ENCODE measurements at places on chromosomes 7 and 10.

DNA sequence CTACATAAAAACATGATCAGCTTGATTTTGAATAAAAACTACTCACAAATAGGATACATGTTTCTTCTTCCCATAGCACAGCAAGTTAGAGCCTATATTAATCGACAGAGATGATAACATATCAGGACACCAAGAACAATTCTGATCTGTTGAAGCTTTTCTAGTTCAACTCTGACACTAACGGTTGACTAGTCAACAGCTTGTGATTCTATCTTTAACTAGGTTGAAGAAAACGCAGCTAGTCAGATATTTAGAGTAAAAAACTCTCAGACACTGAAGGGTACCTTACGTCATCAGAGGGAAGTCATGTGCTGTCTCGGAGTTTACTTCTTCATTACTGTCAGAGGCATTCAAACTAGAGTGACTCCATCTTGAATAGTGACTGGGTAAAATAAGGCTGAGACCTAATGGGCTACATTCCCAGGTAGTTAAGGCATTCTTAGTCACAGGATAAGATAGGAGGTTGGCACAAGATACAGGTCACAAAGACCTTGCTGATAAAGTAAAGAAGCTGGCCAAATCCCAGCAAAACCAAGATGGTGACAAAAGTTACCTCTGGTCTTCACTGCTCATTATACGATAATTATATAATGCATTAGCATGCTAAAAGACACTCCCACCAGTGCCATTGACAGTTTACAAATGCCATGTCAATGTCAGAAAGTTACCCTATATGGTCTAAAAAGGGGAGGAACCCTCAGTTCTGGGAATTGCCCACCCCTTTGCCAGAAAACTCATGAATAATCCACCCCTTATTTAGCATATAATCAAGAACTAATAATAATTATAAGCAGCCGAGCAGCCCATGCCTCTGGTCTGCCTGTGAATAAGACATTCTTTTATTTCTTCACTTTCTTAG, 21.3 kb downstream of the CCDC71L start:
- DNase-seq = no peak
- no peaks in the 10 kb centered on the region for H3K4me1 ChIP-seq
- H3K27ac ChIP-seq = no peak overlapping the region
- no peaks in the 10 kb centered on the region for H3K36me3 ChIP-seq
- H3K27me3 ChIP-seq = no peaks in the 10 kb centered on the region
- no peak overlapping the region for H3K4me3 ChIP-seq

DNA sequence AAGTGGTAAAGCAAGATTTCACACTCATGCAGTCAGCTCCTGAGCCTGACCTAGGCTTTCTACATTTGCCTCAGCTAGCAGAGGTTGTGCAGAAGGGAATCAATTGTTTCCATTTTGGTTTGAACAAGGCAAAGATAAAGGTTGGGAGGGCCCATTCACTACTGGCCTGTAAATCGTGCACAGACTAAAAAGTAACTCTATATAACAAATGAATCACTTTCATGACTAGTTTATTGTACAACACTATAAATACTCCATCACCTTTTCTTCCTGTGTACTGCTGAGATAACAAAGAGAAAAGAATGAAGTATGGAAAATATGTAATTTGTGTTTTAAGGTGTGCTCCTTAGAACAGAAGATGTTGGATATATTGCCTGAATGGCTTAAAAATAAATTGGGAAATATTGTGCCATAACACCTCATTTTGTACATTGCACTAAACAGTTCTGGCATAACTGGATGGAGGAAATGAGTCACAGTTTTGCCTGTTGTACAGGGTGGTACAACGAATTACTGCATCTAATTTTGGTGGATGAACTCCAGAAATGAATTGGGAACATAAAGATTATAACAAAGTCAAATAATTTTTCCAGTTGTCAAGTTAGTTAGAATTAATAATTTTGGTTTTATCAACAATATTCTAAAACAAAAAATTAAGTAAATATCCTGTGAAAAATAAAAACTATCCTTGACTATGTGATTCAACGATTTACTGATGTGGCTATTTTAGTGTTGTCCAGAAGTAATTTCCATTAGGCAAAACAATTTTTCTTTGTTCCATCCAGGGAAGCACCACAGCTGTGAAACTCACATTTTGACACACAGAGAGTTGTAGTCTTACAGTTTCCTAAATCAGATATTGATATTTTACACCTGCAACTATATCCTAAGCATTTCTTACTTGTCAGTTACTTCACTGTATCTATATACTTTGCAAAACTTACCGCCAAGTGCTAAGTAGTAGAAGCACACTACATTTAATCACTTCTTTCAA, 18.0 kb downstream of the SEMA3C start:
- no peak overlapping the region for H3K4me3 ChIP-seq
- no peak for DNase-seq
- H3K36me3 ChIP-seq = no peaks in the 10 kb centered on the region
- 0 out of 2 replicates have a peak, but pooled peaks cover 5% of the 10 kb centered on the region for H3K4me1 ChIP-seq
- no peak overlapping the region for H3K27ac ChIP-seq

DNA sequence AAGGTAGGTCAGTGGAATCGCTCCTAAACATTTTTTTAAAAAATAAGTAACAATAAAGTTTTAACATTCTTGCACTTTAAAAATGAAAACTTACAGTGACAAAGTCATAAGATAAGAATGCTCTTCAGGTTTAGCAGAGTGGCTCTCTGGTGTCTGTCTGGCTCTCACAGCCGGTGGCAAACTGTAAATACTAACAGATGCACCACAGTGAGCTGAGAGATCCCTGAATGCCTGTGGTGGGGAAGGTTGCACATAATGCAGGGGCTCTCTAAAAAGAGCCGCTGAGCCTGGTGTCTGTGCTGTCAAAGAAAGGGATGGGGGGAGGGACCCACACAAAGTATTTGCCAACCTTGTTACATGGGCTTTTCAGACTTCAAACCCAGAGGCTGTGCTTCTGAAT, 498.3 kb downstream of the CCSER2 start:
- no peaks in the 10 kb centered on the region for H3K36me3 ChIP-seq
- H3K27me3 ChIP-seq = no peaks in the 10 kb centered on the region
- H3K4me3 ChIP-seq = no peak overlapping the region

GRCh38 chr7:154840086-154840485, 162.8 kb downstream of the PAXIP1 start:
- no peaks in the 10 kb centered on the region for H3K27me3 ChIP-seq
- 0 out of 2 replicates have a peak, but pooled peaks cover 1% of the 10 kb centered on the region for H3K4me1 ChIP-seq
- no peak overlapping the region for H3K4me3 ChIP-seq

DNA sequence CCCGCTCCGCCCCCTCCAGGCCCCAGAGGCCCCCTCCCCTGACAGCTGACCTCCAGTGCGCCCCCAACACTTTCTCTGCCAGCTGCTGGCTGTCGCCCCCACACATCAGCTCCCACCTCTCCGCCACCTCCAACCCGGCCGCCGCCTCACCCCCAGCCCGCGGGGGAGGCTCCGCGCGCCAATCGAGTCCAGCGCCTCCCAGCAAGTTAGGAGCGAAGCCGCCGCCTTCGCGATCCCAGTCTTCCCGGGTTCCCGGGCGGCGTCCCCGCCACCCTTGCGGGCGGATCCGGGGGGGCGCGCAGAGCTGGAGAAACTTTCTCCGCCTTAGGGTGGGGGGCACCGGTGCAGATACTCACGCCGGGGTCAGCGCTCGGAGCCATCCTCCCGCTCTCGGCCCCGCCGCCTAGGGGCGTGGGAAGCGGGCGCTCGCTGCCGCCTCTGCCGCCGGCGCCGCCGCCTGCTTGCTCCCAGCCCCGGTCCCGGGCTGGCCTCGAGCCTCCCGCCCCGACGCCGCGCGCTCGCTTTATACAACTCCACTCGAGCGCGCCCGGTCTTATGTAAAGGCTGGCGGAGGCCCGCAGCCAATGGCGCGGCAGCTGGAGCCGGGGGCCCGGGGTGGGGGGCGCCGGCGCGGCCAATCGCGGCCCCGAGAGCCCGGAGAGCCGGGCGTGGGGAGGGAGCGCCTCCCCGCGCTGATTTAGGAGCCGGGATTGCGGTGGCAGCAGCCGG, at the start of gene CRTAC1:
CRTAC1 (minus strand) TSS at position 529 of the 729 bp plus-strand sequence; CDS start at position 380, 149 bp downstream.
- H3K36me3 ChIP-seq = no peaks in the 10 kb centered on the region
- no peak within 1 kb of the TSS for H3K4me3 ChIP-seq
- no peak within 1 kb of the TSS for H3K27ac ChIP-seq

DNA sequence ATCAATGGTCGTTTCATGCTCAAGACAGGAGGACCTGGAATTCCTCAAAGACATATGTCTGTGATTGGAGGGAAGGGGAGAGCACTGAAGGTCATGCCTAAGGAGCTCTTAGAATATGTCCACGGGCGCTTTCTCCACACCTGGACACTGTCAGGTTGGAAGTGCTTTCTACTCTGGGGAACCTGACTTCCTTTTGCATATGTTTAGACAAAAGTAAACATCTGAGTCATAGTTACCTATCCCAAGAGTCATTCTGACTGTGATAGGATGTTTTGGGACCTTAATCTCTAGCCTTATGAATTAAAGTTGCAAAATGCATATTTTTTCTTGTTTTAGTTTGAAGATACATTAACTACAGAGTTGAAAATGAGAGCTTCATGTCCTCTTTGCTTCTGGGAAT, 251.7 kb downstream of the KLF6 start:
- H3K27ac ChIP-seq = no peak overlapping the region
- no peaks in the 10 kb centered on the region for H3K36me3 ChIP-seq
- DNase-seq = no peak
- H3K4me3 ChIP-seq = no peak overlapping the region
- peaks cover 10% of the 10 kb centered on the region for H3K4me1 ChIP-seq

DNA sequence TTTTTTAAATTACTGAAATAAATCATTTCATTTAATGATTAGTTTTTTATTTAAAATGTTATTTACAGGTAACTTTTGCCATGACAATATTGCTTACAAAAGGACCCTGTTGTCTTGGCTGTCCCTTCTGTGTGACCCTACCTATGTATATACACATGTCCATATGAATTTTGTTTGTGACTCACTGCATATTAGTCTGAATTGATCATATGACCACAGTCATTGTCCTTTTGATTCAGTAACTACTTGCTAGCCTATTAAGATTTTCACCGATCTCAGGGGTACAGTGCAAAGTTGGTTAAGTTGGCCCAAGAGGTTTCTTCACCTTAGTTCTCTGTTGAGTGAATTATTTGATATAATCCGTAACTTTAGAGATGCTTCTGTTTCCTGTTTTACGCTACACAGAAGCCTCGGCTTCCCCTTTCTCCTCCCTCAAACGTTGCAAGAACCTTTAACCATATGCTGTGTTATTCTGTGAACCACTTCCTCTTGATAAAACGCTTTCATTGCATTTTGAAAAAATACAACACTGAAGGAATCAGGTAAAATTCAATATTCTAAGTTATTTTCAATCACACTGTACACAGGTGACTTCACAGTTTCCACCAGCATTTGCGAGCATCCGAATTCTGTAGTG, 43.9 kb downstream of the APBB1IP start:
- H3K4me1 ChIP-seq = peaks cover 24% of the 10 kb centered on the region
- DNase-seq = no peak
- H3K36me3 ChIP-seq = no peaks in the 10 kb centered on the region
